ENCODE measurements at places on chromosomes 6 and 20.

DNA sequence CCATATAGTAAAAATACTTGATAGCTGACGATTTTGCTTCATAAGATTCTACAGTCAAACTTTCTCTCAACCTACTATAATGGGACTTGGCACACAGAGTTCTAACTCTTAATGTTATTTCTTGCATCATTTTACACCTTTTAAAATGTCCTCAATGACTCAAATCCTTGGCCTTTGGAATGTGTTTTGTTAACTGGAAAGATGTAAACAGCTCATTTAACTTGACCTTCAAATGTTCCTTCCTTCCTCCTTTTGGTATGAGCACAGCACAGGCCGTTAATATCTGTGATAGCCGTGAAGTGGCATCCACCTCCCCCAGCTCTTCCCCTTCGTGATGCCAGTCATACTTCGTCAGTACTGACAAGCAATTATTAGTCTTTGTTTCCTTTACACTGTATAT, 972.0 kb upstream of the CITED2 start:
- DNase-seq, result no peak

GRCh38 chr6:167578371-167578901, 248.3 kb upstream of the AFDN start:
- DNase-seq, result no peak

DNA sequence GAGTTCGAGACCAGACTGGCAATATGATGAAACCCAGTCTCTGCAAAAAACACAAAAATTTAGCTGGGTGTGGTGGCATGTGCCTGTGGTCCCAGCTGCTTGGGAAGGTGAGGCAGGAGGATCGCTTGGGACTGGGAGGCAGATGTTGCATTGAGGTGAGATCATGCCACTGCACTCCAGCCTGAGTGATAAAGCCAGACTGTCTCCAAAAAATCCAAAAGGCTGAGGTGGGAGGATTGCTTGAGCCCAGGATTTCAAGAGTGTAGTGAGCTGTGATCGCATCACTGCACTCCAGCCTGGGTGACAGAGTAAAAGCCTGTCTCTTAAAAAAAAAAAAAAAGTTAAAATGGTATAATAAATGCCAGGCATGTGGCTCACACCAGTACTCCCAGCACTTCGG, 1.3 kb upstream of the PTCRA start:
- no peak for DNase-seq

DNA sequence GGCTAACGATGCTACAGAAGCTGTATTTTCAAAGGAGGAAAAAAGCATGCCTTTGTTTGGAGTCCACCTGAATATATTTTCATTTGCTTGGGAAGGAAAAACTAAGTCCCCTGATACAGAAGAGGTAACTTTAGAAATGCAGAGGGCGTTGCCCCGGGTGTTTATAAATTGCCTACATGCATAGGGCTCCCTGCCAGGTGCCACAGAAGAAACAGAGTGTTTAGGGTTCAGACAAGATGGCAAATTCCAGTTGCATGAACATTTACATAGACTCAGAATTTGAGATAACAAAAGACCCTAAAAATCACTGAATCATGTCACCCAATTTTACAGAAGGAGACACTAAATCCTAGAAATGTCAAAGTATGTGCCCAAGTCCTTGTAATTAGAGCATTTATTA, 19.9 kb downstream of the RIN2 start:
- no peak for DNase-seq

DNA sequence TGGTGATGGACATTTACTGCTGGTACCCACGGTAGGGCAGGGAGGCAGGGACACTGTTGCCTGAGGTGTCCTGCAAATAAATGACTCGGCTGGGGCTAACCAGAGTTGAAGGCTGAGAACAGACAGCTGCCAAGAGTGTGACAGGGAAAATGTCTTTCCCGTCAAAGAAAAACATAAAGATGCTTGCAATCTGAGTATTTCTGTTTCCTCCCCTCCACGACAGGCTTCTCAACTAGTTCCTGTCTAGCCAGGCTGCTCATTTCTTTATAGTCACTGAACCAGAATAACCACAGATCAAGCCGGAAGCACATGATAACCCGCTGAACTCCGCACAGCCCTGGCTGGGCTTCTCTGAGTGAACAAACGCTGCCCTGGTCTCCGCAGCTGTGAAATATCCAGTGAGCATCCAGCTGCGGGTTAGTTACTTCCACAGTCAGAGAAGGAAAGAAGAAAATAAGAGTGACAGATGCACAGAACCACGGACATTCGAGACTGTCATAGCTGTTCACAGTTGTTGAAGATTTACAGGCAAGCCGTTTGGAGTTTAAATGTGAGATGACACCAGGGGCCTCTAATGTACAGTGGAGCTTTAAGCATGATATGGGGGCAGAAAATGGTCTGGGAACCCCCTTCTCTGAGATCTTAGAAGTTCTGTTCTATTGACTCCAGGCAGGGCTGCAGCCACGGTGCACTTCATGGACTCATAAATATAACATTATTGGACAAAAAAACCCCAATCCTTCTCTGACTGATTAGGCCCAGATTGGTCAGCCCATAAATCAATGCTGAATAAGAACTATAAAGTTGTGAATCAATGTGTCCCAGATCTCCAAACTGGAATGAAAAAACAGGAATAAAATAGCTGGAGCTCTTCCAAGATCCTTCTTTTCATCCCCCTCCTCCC, 299.9 kb upstream of the SUPT3H start:
- DNase-seq, result peak; percentile 73

DNA sequence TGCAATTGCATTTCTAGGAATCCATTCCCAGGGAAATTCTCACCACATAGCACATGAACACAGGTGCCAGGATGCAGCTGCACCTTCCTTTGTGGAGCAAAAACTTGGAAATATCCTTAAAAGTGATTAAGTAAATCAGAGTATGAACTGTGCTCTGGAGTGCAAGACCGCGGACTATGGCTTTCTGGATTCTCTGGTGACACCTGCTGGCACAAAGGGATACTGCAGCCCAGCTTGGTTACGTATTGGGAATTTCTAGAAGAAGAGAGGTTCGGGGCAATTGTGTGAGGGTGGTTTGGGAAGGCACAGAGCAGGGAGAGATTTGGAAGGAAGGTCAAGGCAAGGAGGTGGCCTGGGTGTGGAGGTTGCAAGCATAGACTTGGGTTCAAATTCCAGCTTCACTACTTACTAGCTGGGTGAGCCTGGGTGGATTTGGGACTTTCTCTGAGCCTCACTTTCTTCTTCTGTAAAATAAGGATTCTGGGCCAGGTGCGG, 15.9 kb upstream of the PEDS1 start:
- DNase-seq, result peak; percentile 25

GRCh38 chr20:63536997-63537524, at the start of gene PTK6:
Gene PTK6, minus strand, starts transcription at chr20:63537376. Its CDS starts 62 bp downstream, at chr20:63537314.
- no peak for DNase-seq

DNA sequence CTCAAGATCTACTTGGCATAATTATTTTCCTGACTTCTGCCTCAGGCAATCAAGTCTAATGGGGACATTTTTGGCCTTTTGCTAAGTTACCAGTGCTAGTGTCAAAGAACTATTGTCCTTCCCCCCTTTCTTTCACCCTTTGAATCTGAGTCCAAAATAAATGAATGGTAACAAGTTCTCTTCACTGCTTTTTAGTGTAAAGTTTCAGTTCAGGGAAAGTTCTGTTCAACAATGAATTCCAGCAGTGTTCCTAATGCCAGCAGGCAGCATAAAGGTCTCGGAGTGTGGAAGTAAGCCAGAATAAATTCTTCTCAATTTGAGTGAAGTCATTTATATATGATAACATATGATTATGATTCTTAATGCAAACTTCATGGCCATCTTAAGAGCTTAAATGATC, 20.8 kb upstream of the TSPYL1 start:
- DNase-seq, result no peak

All from GDM1 (cell line).